ENCODE measurements at places on chromosomes 6 and 20. TPM values are rescaled to one million over a fixed set of nuclear protein-coding genes. Genes with fewer than 3 reads are reported as not detected.

DNA sequence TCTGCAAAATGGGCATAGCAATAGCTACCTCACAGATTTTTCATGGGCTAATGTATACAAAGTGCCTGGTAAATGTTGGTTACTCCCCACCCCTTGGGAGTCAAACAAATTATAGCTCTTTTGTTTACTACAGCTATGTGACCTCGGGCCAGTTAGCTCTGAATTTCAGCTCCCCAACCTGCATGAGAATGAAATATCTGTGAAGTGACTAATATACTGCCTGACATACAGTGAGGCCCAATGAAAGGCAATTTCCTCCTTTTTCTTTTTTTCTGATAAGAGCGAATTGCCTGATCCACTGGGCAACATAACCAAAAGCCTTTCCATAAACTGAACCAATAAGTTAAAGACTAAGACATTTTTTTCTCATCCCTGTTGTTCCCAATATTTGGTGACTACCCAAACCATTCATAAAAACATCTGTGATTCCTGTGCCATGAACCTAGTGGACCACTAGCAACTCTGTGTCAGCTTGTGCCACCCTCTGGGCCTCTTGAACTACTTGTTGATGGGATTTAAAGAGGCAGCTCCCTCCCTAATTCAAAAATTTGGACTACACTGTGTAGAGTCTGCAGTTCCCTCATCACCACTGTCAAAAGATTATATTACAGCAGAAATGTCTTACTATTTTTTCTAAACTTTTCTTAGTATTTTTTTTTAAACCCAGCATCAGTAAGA, 91.9 kb upstream of the TMEM30A start:
- no peak for DNase-seq

DNA sequence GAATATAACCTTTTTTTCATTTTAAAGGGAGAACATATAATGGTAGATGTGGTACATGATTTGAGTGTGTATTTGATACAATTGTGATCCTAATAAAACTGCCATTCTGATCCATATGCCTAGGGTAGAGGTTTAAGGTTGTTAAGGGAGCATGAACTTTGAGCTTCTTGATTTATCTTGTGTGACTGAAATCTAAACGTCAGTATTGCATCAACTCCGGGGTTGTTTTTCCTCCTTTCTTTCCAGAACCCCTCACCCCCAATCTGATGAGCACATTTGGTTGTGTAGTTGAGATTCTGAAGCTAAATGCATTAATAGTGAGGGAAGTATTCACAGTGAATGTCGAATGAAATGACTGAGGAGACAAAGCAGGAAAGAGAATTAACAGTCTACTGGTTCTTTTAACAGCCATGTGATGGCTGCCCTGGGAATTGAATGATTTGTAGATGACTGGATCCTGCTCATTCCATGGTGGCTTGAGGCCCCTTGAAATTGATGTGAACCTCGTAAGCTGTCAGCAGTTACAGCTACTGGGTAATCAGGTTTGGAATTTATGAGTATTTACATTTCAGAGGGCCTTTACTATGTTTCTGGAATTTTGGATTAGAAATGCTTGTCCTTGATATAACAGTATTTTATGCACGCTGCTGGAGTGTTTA, 44.8 kb downstream of the FARS2 start:
- DNase-seq: no peak

The MAS1 gene
- total RNA-seq: not detected

- DNase-seq: no peak
Measured at GRCh38 chr20:57619051-57619831, 985 bp downstream of the ZBP1 start.

GRCh38 chr20:24917797-24918578, 31.1 kb upstream of the CST7 start:
- DNase-seq: peak; percentile 94

The C6orf141 gene
- 2.3 TPM for total RNA-seq

DNA sequence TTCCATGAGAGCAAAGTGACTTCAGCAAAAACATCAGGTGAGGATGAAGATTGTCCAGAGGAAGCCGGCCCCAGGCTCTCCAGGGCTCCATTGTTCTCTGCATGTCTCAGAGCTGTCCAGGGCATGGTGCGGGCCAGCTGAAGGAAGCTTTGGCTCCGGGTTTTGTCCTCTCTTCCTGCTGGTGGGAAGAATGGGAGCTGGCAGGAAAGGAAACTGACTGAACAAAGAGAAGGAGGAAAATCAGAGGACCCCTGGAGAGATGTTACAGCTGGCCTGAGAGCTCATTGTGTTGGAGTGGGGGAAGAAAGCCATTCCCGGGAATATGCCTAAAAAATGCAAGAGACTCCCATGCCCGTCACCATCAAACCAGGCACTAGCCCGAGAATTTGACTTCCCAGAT, 27.1 kb downstream of the PRND start:
- no peak for DNase-seq

- DNase-seq: no peak
Measured at GRCh38 chr6:169069356-169069755, 184.3 kb downstream of the THBS2 start.

The BPI gene
- 0.21 TPM for total RNA-seq

The GSTA4 gene
- 51.9 TPM for total RNA-seq

GRCh38 chr20:35616465-35617396, 1.1 kb downstream of the SPAG4 start:
- peak; percentile 77 for DNase-seq

GRCh38 chr6:75235271-75235670, 8.3 kb downstream of the COX7A2 start:
- DNase-seq: peak; percentile 24

- no peak for DNase-seq
Measured at GRCh38 chr6:22236626-22237414, 60.0 kb downstream of the PRL start.

The MEP1A gene
- total RNA-seq: not detected

The DEFB124 gene
- not detected for total RNA-seq

The MDN1 gene
- total RNA-seq: 36.0 TPM

The SAMD3 gene
- total RNA-seq: 4.8 TPM

The TREML2 gene
- total RNA-seq: 0.10 TPM

- no peak for DNase-seq
Measured at GRCh38 chr20:21026951-21027350, 79.2 kb downstream of the LINC00237 start.

DNA sequence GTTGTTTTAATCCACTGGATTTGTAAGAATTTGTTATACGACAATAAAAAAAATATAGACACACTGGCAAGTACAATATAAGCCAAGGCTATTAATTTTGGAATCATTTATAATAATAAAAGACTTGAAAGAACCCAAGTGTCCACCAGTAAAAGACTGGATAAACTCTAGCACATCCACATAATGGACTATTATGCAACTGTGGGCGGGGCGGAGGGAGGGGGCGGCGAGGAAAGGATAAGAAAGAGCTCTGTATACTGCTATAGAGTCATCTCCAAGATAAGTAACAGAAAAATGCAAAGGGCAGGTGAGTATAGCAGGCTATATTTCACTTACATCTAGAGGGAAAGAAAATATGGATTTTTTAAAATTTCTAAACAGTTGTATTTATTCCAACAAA, 123.3 kb downstream of the TBC1D32 start:
- DNase-seq: no peak

DNA sequence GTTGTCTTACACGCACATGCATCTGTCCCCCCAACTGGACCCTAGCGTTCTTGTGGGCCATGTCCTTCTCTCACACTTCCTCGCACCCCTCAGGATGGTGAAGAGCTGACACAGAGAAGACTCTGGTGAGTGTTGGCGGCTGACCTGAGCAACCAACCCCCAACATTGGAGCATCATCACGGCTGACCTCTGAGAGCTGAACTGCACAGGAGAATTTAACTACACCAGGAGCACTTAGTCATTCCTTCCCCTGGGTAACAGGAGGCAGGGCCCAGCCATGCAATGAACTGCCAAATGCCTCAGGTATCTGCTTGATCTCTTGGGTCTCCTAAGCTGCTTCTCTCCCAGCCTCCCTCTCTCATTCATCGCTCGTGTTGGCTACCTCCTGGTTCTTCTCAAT, 88.5 kb downstream of the PSMG4 start:
- no peak for DNase-seq

- no peak for DNase-seq
Measured at GRCh38 chr6:96795481-96795880, 41.8 kb downstream of the GPR63 start.

GRCh38 chr6:89433252-89434149, 549 bp downstream of the ANKRD6 start:
- DNase-seq: peak; percentile 17

DNA sequence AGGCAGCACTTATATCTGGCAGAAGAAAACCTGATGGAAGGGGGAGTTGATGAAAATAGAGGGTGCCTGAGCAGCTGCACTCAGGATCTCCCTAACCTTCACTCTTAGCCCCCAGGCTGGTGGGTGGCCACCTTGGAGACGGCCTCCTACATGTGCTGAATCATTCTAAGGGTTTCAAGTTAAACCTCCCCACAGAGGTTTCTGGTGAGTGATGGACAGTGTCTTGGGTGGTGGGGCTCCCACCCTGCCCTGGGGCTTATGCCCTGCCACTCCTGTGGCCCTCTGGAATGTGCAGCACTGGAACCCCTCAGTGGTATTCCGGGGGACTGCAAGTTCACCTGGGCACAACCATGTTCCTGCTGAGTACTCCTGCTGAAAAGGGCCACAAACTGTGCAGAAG, 357.2 kb downstream of the CD83 start:
- no peak for DNase-seq

DNA sequence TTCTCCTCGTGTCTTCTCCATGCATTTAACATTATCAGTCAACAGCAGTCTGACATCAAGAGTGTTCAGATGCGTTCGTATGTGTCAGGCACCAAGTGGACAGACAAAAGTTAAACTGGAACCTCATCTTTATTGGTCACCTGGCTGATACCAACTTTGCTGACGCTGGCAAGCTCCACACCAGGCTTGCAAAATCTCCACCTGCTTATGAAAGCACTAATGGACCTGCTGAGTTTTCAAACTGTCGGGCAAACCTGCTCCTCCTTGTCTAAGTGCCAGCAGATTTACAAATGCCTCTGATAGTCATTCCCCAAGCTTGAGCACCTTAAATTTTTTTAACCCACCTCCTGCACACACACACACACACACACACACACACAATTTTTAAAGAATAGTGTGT, 27.9 kb upstream of the DSP start:
- DNase-seq: no peak
